ENCODE measurements at places on chromosomes 12 and 14.

DNA sequence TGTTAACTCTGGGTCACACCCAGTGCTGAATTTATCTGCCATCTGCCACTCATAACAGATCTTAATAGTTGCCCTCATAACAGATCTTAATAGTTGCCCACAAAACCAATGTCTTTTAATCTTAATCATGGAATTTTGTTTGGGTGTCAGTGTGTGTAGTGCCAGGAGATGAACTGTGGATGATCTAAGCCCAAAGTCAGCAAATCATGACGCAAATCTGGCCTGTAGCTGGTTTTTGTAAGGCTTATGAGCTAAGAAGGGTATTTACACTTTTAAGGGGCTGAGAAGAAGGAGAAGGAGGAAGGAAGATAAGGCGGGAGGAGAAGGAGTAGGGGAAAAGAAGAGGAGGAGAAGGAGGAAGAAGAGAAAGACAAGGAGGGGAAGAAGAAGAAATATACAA is 10.0 kb upstream of the IL26 start:
- no peak for DNase-seq

- no peak for DNase-seq
These were observed 31.0 kb downstream of the ENTPD5 start for GRCh38 chr14:73988065-73988464.

DNA sequence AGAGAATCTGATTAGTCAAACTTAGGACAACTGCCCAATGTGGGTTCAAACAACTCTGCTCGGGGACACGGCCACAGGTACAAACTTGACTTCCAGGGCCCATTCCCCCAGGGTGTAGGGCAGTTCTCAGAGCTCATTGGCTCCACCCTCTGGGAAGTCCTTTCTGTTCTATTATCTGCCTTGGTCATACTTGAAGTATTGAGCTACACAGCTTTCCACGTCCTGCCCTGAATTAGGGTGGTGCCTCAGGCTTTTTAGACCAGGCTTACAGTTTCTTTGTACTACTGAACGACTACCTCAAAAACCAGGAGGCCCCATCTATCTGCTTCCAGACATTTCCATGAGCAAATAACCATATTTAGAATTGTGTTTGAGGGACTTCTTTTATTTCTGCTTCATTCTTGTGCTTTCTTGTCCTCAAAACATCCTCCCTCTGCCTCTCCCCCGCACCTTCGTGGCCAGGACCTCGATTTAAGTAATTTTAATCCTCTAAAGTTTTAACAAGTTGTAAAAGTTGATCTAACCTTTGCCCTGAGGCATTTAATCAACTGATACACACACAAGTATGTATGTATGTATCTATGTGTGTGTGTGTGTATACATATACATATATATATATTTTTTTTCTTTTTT is 281.7 kb upstream of the AMIGO2 start:
- DNase-seq: no peak

- DNase-seq: no peak
These were observed 23.3 kb downstream of the RAB35 start for GRCh38 chr12:120093336-120093591.

- no peak for DNase-seq
These were observed 73.8 kb downstream of the SUSD6 start for GRCh38 chr14:69685218-69685616.

- no peak for DNase-seq
These were observed 37.0 kb upstream of the CMKLR1 start for GRCh38 chr12:108375986-108376663.

- DNase-seq: no peak
These were observed 2.6 kb downstream of the DCAF4 start for GRCh38 chr14:72928872-72929271.

DNA sequence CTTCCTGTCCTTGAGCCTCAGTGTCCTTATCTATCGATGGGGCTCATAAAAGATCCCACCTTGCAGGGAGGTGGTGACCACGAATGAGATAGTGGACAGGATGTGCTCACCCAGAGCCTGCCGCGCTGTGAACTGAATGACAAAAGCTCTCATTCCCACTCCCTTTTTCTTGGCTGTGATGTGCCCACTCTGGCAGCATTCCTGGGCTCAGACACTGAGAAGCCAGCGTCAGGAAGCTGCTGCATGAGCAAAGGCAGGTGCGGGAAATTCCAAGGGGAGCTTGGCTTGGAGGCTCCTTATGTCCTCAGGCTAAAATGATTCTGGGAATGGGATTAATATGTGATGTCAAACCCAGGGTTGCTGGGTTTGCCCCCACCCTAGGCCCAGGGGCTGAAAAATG is 61.6 kb downstream of the EFCAB11 start:
- no peak for DNase-seq

DNA sequence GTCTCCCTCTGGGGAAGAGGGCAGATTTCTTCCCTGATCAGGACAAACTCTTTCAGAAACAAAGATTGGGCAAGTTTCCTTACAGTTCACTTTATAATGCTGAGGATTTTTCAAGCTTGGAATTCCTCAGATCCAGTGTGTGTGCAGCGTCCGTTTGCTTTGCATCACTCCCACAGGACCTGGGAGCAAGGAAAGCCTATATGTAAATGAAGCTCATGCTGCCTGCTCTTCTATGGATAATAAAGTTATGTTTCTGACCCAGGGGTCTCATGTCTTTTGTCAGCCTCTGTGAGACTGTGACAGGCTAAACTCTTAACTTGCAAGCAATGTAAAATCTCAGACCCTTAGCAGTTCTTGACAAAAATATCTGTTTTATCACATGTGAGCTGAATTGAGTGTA is 41.6 kb downstream of the TRHDE start:
- DNase-seq: no peak

DNA sequence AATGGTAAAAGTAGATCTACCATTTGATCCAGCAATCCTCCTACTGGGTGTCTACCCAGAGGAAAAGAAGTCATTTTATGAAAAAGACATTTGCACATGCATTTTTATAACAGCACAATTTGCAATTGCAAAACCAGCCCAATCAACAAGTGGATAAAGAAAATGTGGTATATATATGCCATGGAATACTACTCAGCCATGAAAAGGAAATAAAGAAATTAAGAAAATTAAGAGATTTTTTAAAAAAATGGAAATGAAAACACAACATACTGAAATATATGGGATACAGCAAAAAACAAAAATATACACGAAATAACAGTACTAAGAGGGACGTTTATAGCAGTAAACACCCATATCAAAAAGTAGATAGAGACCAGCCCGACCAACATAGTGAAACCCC is 58.9 kb downstream of the ACSM4 start:
- no peak for DNase-seq

DNA sequence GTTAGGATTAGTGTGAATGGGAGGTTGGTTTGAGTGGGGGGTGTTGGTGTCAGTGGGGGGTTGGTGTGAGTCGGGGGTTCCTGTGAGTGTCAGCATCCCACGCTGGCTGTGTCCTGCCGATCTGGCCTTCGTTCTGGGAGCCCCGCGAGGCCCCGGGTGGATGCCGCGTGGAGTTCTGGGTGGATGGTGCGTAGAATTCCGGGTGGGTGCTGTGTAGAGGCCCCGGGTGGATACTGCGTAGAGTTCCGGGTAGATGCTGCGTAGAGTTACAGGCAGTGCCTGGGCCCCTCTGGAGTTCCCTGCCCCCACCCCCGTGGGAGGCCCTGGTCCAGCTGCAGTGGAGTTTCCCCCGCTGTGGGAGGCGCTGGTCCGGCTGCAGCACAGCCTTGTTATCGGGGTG is 8.7 kb downstream of the NOC4L start:
- no peak for DNase-seq
